ENCODE measurements at places on chromosomes 7 and 10.

DNA sequence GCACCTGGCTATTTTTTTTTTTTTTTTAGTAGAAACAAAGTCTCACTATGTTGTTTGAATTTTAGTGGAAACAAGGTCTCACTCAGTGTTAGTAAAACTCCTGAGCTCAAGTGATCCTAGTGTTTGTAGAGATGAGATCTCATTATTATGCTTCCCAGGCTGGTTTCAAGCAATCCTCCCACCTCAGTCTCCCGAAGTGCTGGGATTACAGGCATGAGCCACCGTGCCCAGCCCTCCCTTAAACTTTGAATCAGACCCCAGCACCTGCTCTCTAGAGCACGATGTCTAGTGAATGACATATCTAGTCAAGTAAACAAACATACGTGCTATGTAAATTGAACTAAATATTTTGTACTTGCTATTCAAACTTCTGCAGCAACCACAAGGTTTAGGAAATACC is 105.6 kb upstream of the MYO3A start:
- DNase-seq = no peak

DNA sequence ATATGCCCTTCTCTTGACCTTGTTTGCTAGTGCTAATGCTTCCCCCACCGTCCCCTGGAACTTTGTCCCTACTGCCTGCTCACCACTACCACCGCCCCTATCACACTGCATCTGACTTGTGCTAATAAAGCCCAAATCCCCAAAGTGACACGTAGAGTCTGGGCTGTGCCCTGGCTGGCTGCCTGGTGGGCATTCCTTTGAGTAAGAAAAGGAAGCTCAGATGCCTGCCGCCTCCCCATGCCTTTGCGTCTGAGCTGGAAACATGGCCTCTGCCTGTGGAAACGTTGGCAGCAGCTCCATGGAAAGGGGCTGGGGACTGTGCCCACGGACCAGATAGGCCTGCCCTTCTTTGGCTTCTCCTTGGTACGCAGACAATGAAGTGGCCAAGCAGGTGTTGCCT is 138.3 kb downstream of the CYP26A1 start:
- DNase-seq = no peak

- no peak for DNase-seq
These were observed 105.4 kb upstream of the KIF5B start for GRCh38 chr10:32161586-32161985.

- no peak for DNase-seq
These were observed 205.6 kb upstream of the ETV1 start for GRCh38 chr7:14195079-14195478.
